ENCODE measurements at places on chromosomes 3 and 15.

GRCh38 chr3:141735176-141735575 is 2.9 kb upstream of the RNF7 start:
- no peak for DNase-seq

DNA sequence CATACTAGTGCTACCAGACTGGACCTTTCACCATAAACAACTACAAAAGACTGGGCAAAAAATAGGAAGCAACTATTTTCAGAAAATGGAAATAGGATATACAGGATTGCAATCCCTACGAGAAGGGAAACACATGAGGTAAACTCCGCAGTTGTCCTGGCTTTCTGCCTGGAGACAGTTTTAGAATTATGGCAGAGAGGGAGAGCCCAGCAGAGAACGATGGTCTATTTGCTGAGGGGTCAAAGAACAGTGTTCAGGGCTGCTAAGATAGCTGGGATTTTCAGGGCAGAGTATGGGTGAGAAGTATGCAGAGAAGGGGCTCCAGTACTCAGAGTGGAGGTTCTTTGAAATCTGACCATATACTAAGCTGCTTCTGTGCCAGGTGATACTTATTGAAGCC is 163.4 kb downstream of the CHDH start:
- DNase-seq, result no peak

- no peak for DNase-seq
These were observed 133.3 kb upstream of the KLHL25 start for GRCh38 chr15:85927931-85928537.

DNA sequence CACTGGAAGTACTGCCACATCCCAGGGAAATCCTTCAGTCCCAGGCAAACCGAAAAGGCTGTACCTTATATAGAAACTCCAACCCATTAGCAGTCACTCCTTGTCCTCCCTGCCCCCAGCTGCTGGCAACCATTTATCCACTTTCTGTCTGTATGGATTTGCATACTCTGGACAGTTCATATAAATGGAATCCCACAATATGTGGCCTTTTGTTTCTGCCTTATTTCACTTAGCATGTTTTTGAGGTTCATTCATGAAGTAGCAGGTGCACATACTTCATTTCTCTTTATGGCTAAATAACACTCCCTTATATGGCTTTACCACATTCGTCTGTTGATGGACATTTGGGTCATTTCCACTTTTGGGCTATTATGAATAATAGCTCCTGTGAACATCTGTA is 51.6 kb upstream of the CMTM8 start:
- no peak for DNase-seq

GRCh38 chr15:78131295-78132061 is at the start of gene CIB2:
Gene CIB2, minus strand, starts transcription at chr15:78131445. Its CDS starts 230 bp downstream, at chr15:78131215.
- DNase-seq, result peak; percentile 5

GRCh38 chr3:188824566-188824965 is 347.2 kb upstream of the TPRG1 start:
- no peak for DNase-seq

DNA sequence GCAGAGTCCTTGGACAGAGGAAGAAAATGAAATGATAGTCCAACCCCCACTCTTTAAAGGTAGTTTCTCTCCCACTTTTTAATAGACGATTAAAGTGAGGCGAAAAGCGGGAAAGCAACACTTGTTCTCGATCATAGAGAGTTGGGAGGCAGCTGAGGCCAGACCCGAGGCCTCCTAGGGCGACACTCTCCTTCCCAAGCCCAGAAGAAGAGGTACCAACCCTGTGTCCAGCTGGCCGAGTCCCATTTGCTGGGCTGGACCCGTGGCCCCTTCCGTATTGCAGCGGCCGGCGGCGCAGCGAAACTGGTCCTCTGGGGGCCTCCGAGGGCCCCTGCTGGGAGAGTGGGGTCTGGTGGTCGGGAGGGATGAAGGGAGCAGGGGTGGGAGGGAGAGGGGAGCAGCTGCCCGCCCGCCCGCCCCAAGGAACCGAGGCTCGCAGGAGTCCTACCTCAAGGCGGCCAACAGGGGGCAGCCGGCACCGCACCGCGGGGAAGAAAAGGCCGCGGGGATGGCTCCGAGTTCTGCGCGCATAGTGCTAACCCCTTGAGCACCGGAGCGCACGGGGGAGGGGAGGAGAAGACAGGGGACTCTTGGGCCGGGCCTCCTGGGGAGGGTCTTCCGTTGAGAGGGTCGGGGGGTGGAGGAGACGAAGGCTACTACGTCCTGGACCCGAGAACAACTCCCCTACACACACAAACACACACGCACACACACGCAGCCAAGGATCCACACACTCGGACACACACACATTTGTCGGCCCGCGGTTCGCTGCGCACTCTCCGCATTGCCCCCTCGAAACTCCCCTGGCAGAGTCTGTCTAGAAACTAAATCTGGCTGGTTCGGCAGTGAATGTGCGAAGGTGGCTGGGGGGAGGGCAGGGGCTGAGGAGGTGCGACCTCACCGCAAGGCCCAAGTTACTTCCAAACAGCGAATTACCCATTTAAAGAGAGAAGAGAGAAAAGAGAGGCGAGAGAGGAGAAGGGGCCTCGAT is 2.0 kb downstream of the WNT5A start:
- no peak for DNase-seq

- DNase-seq, result no peak
These were observed 100.4 kb upstream of the NR2E3 start for GRCh38 chr15:71709808-71710418.

DNA sequence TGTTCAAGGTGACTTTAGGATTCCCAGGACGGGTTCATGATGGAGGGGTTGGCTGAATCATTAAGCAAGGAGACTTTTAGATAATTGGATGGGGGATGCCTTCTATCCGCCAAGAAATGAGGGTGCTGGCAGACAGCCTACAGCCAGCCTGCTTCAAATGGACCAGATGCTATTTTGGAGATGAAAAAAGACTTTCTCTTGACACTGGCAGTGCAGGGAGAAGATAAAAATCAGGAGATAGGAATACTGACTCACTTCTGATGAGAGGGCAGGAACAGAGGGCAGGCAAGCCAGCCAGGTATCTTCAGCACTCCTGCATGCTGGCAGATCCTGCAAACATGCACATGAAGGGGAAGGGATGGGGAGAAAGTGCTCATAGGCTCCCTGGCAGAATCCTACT is 7.7 kb upstream of the SYN2 start:
- DNase-seq, result no peak

DNA sequence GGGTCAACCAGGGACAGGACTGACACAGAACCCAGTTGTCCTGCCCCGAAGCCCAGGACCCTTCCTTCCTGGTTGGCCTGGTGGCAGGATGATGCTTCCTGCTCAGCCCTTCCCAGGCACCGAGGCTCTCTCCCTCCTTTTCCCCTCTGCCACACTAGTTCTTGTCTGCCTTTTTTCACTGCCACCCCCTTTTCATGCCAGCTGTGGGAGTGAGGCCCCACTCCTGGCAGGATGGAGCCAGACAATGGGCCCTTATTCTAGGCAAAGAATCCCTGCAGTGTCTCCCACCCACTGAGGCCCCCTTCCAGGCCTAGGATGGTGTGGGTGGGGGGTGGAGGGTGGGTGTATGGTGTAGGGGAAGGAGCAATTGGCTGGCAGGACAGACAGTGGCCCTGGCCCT is 1.1 kb upstream of the SCAMP5 start:
- DNase-seq, result no peak

- DNase-seq, result no peak
These were observed 12.3 kb downstream of the SMAD3 start for GRCh38 chr15:67077641-67078215.

DNA sequence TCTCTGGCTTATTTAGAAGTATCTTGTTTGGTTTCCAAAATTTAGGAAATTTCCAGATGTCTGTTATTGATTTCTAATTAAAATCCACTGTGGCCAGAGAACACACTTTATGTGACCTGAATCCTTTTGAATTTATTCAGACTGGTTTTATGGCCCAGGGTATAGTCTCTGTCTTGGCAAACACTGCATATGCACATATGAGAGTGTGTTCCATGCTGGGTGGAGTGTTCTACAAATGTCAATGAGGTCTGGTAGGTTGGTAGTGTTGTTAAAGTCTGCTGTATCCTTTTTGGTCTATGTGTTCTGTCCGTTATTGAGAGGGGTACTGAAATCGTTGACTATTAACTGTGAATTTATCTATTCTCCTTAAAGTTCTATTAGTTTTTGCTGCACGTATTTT is 30.2 kb downstream of the PGPEP1L start:
- DNase-seq, result no peak

DNA sequence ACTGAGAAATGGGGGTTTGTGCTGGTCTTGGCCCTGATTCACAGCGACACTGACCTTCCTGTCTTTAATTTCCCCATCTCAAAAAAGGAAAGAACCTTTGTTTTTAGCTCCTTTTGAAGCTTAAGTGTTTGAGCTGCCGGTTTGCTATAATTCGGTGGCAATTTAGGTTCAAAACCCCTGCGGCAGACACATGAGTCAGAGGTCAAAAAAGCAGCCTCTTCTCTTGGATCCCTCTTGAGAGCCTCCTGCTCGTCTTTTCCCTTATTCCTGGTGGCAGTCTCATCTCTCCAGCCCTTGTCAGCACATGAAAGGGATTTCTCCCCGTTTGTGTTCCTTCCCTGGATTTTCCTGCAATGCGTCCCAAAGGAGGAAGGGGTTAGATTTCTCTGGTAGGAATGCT is 64.5 kb downstream of the GRIP2 start:
- no peak for DNase-seq

GRCh38 chr15:45183511-45183910 is 4.3 kb downstream of the SHF start:
- DNase-seq, result no peak

DNA sequence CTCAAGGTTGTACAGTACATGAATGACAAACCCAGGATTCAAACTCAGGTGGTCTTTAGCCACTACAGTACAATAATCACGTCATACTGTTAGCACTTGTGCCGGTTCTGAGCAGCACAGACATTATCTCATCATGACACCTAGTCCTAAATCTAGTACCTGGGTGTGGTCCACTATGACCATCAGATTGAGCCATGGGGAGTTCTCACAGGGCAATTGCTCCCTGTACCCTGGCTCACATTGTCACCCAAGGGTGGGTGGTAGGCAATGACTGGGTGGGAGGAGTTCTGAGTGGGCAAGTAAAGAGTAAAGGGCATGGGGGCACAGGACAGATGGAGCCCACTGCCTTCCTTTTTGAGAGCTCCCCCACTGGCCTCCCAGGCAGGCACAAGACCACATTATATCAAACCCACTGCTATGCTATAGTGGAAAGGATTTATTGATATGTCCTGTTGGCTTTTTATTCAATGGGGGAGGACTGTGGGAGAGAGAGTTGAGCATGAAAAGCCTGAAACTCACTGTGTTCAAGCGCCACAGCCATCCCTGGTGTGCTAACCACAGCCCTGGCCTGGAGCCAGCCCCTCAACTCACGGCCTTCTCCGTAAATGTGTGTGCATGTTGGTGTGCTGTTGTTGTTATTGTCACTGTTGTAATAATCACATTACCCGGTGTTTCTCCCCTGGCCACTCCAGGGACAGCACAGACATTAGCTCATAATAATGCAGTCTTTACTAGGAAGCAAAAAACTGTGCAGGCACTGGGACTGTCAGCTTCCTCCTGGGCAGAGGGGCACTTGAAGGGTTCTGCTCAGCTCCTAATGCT is 27.3 kb downstream of the ADCY5 start:
- peak; percentile 82 for DNase-seq

DNA sequence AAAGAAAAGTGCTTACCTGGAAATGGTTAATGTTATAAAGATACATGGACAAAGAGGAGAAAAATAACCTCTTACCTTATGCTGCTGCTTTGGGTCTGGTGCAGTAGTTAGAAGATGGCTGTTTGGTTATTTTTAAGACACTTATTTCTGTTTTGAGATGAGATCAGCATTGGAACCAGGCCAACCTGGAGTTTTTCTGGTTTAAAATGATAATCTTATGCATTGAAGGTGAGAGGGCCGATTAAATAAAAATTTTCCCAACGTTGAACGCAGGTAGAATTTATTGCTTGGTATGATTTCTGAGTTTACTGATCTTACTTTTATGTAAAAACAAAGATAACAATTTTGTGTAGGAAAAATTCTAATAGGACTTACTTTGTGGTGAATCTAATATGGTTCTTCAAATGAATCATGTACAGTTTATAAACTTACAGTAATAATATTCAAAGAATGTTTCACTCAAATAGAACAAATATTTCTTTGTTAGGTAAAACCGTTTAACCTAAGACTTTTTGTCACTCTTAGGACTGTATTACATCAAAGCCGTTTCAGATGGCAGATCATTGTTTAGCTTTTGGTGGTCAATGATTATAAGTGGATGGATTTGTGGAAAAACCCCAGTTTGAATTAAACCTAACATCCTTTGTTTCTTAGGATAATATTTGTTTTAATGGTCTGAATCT is 14.9 kb downstream of the UBE2E2 start:
- no peak for DNase-seq

- no peak for DNase-seq
These were observed 681.2 kb upstream of the ALCAM start for GRCh38 chr3:104685492-104685891.

DNA sequence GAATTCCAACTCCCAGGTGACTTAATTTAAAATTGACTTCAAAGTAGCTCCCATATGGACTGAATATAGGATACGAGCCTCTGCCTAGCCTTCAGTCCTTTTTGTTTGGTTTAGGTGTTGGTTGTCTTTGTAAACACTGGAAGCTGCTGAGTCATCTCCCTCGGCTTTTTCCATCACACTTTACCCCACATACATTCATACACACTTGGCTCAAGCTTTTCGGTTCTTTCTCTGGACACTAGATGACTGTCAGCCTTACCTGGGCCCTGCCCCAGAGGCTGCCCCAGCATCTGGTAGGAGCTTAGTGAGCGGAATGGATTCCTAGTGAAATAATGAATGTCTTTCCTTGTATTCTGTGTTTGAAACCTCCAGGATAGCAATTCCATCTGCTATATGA is 201.5 kb upstream of the IL12A start:
- peak; percentile 54 for DNase-seq
